Large intestine (tissue), 12 donors: ENCODE measurements at places on chromosomes 16 and 17.

GRCh38 chr16:67446968-67447507 is 16.1 kb downstream of the HSD11B2 start:
- H3K27ac ChIP-seq: no peak overlapping the region
- peaks cover 52% of the 10 kb centered on the region for H3K4me1 ChIP-seq
- peaks cover 53% of the 10 kb centered on the region for H3K36me3 ChIP-seq
- no peaks in the 10 kb centered on the region for H3K27me3 ChIP-seq

- no peaks in the 10 kb centered on the region for H3K27me3 ChIP-seq
- H3K27ac ChIP-seq: peak overlapping the region; percentile 25
- peaks cover 54% of the 10 kb centered on the region for H3K4me1 ChIP-seq
- no peak overlapping the region for H3K4me3 ChIP-seq
- DNase-seq: no peak
- peaks cover 55% of the 10 kb centered on the region for H3K36me3 ChIP-seq
Measured at GRCh38 chr16:2526135-2526534, 5.1 kb downstream of the CEMP1 start.

- no peaks in the 10 kb centered on the region for H3K27me3 ChIP-seq
- peak overlapping the region; percentile 89 for H3K27ac ChIP-seq
- H3K36me3 ChIP-seq: no peaks in the 10 kb centered on the region
- peak overlapping the region; percentile 96 for H3K4me3 ChIP-seq
Measured at GRCh38 chr17:56914581-56915273, 878 bp upstream of the TRIM25 start.

GRCh38 chr17:20934288-20934687 is 108.5 kb downstream of the USP22 start:
- no peak overlapping the region for H3K4me3 ChIP-seq
- no peaks in the 10 kb centered on the region for H3K36me3 ChIP-seq
- H3K27ac ChIP-seq: no peak overlapping the region
- H3K4me1 ChIP-seq: no peaks in the 10 kb centered on the region

- H3K36me3 ChIP-seq: no peaks in the 10 kb centered on the region
- H3K4me3 ChIP-seq: peak overlapping the region; percentile 41
- H3K4me1 ChIP-seq: peaks cover 22% of the 10 kb centered on the region
- peak overlapping the region; percentile 90 for H3K27ac ChIP-seq
- H3K27me3 ChIP-seq: no peaks in the 10 kb centered on the region
Measured at GRCh38 chr16:49754495-49755312, 101.2 kb downstream of the ZNF423 start.

- H3K27me3 ChIP-seq: no peaks in the 10 kb centered on the region
- peaks cover 58% of the 10 kb centered on the region for H3K36me3 ChIP-seq
- DNase-seq: no peak
Measured at GRCh38 chr16:25155553-25156460, 44.3 kb downstream of the LCMT1 start.

- no peaks in the 10 kb centered on the region for H3K36me3 ChIP-seq
- H3K4me3 ChIP-seq: no peak overlapping the region
- DNase-seq: no peak
Measured at GRCh38 chr17:69547947-69548346, 133.4 kb downstream of the MAP2K6 start.

- H3K4me3 ChIP-seq: no peak overlapping the region
- H3K4me1 ChIP-seq: peaks cover 48% of the 10 kb centered on the region
- H3K36me3 ChIP-seq: no peaks in the 10 kb centered on the region
Measured at GRCh38 chr17:59846394-59847165, 46.2 kb downstream of the TUBD1 start.

GRCh38 chr17:44970136-44970741 is 2.1 kb upstream of the C1QL1 start:
- H3K4me1 ChIP-seq: peaks cover 19% of the 10 kb centered on the region
- peak overlapping the region; percentile 38 for H3K4me3 ChIP-seq
- H3K27me3 ChIP-seq: peaks cover 83% of the 10 kb centered on the region
- no peak for DNase-seq
- peak overlapping the region; percentile 68 for H3K27ac ChIP-seq

DNA sequence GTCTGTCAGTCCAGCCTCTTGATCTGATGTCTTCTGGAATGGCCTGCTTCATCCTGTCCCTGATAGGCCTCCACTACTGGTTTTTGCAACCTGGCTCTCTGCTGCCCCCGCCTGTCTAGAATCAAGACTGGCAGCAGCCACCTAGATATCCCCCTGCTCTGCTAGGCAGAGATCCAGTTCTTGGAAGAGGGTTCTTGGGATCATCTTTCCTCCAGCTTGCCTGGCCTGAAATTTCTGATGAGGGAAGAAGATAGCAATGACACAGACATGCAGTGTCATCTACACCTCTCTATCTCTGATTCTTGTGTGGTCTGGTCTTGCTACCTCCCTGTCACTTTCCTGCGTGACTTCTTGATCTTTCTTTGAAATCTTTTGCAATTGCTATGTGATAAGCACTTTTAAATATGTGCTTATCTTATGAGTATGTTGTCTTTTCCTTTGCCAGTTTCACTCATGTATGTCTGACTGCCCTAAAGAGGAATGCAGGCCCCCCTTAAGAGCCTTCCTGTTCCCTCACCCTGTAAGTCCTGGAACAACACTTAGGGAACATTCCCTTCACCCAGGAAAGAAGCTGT is 20.3 kb upstream of the NFATC3 start:
- H3K36me3 ChIP-seq: peaks cover 40% of the 10 kb centered on the region
- H3K4me1 ChIP-seq: no peaks in the 10 kb centered on the region
- H3K27ac ChIP-seq: no peak overlapping the region
- H3K27me3 ChIP-seq: no peaks in the 10 kb centered on the region
- no peak overlapping the region for H3K4me3 ChIP-seq
- no peak for DNase-seq

DNA sequence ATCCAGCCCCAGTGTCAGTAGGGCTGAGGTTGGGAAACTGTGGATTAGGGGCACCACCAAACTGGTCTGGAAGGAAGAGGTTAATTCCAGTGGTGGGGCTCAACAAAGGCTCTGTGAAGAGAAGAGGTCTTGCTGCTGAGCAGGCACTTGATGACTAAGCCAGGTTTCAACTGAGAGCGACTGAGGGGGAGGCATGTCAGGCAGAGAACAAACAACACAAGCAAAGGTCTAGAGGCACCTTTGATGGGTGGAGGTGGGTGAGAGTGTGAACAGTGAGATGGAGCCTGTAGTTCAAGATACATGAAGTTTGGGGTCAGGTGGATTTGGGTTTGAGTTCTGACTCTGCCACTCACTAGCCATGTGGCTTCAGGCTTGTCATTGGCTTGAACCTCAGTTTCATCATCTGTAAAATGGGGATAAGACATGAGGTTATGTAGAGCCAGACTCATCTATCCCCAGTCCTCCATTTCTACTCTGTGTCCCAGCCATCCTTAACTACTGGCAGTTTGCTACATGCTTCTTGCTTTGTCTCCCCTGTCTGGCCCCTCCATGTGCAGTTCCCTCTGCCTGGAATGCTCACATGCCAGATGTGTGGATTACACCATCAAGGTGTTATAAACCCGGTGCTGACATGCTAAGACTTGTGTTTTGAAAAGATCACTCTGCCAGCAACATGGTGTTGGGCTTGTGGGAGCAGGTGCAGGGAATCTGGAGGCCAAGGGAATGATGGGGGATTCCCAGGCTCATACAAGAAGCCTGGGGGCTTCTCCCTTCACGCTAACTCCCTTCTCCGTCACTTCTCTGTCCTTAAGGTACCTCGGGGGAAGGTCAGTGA is 3.0 kb upstream of the RMI2 start:
- no peaks in the 10 kb centered on the region for H3K36me3 ChIP-seq
- no peaks in the 10 kb centered on the region for H3K27me3 ChIP-seq
- H3K4me1 ChIP-seq: peaks cover 2% of the 10 kb centered on the region
